ENCODE measurements at places on chromosomes 6 and 20. TPM values are rescaled to one million over a fixed set of nuclear protein-coding genes. Genes with fewer than 3 reads are reported as not detected.

The BMP5 gene
- total RNA-seq, result 72.3 TPM

The MOCS1 gene
- total RNA-seq, result 7.3 TPM

The PRSS16 gene
- not detected for total RNA-seq

The SLA2 gene
- total RNA-seq, result 0.06 TPM

The TBC1D22B gene
- 11.2 TPM for total RNA-seq

- H3K4me1 ChIP-seq, result no peaks in the 10 kb centered on the region
- H3K36me3 ChIP-seq, result no peaks in the 10 kb centered on the region
- H3K27ac ChIP-seq, result no peak overlapping the region
- DNase-seq, result no peak
- no peak overlapping the region for H3K4me3 ChIP-seq
Measured at GRCh38 chr6:144714021-144714712, 429.0 kb downstream of the UTRN start.

DNA sequence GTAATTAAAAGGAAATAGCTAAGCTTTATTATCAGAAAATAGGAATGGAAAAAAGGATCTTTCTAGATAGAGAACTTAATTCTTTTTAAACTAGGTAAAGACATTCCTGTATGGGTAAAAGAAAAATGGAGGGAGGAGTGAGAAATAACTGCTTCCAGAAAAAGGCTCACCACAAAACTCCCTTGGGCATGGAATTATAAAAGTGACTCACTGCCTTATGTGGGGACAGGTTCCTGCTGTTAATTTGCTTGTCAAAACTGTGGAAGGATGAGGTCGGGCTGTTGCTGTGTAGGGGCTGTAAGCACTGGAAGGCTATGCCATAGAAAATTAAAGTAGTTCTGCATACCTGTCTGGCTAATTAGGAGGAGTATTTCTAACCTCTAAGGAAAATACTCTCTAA is 158.7 kb downstream of the UBE3D start:
- no peaks in the 10 kb centered on the region for H3K27me3 ChIP-seq
- no peak overlapping the region for H3K4me3 ChIP-seq
- H3K27ac ChIP-seq, result peak overlapping the region; percentile 47
- no peaks in the 10 kb centered on the region for H3K36me3 ChIP-seq
- H3K4me1 ChIP-seq, result peaks cover 56% of the 10 kb centered on the region

DNA sequence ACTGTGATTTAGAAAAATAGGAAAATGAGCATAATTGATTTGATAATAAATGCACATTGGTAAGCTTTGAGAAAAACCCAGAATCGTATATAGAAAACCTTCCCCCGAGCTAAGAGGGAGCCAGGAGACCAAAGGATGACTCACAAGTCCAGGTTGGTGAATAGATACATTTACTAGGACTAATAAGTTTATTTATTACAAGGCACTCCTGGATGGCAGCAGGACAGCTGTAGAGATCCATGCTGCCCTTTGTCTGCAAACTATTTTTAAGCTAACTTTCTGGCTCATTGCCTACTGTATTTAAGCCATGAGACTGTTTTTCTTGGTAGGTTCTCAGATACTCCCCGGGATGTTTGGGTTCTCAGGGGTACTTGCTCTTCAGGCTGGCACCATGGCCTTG is 13.4 kb downstream of the CASP8AP2 start:
- H3K27me3 ChIP-seq, result no peaks in the 10 kb centered on the region
- no peak overlapping the region for H3K27ac ChIP-seq
